ENCODE measurements at places on chromosomes 7 and 10.

DNA sequence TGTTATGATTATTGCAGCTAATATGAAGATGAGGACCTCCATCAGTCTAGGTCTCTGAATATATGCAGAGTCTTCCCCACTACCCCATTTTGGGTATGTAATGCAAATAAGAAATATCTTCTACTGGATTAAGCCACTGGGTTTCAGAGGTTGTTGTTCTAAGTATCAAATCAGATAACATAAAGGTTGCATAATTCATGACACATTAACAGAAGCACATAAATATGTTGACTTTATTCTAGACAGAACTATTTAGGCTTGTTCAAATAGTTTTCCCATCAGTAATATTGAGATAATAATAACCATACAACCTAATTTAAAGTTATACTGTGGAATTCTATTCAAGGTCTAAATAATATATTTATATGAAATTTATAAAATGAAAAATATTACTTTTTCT, 157.1 kb downstream of the ETV1 start:
- DNase-seq: no peak

- DNase-seq: no peak
These were observed 52.3 kb upstream of the ANTXRL start for GRCh38 chr10:46234431-46235060.

GRCh38 chr10:27252267-27253000, 11.8 kb upstream of the ACBD5 start:
- DNase-seq: peak; percentile 64

GRCh38 chr7:131537571-131537978, 18.9 kb downstream of the PODXL start:
- no peak for DNase-seq

GRCh38 chr10:50544095-50544856, 79.5 kb downstream of the SGMS1 start:
- DNase-seq: no peak

- no peak for DNase-seq
These were observed 81.7 kb downstream of the RNF32 start for GRCh38 chr7:156722043-156722826.

DNA sequence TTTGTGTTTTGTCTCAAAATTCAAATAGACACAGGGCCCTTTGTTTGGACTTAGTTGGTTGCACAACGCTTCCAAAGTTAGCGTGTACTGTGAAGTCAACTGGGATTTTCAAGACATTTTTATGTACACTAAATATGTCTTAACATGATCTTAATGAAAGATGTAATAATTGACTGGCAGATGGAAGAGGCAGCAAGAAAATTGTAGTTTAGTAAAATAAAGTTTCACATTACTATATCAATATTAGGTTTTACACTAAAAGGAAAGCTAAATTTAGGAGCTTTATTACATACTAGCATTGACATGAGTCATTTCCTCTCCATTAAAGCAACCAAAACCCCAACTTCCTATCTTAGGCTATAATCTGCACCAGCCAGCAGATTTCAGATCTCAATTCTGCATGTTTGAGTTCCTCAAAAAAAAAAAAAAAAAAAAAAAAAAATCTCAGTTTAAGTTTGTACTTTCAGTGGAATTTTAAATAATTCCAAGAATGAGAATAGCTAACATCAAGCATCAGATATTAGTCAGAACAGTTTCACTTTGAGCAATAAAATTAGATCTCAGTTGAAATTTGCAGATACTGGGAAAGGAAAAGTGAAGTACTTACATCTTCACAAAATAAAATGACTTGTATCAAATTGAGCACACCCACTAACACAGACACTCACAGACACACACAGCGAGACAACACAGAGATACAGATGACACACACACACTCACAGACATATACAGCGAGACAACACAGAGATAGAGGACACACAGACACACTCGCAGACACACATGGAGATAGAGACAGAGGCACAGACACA, 346.6 kb upstream of the KLF6 start:
- no peak for DNase-seq

GRCh38 chr10:909831-910230, 21.7 kb downstream of the LARP4B start:
- DNase-seq: no peak

DNA sequence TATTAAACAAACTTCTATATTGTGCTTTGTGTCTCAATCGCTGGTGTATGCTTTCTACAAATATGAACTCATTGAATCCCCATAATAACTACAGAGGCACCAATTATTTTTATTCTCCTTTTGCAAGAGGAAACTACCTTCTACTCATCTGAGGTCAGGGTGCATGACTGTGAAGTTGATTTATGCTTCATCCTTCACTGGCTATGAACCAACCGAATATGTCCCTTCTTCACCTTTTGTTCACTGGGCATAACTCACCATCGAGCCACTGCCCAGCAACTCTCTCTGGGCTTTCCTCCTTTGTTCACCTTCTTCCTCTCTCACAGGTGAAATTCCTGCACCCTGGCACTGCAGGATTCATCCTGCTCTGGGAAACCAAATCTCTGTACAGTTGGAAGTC, 61.3 kb upstream of the PFKP start:
- no peak for DNase-seq

GRCh38 chr7:43522406-43523156, 60.3 kb upstream of the STK17A start:
- DNase-seq: no peak

DNA sequence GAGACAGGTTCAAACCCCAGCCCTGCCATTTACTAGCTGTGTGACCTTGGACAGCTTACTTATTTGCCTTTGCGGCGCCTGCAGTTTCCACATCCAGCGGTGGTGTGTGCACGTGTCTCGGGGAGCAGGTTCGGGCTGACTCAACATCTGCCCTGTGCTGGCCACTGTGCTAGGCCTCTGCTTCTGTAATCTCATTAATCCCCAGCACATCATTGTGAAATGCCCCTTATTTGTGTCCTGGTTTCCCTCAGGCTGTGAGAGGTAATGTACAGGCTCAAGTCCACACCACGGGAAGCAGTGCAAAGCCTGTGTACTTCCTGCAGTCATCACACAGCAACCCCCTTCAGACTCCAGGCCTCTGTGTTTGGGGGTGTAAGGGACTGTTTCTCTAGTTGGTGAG, 285.7 kb downstream of the RPS24 start:
- DNase-seq: no peak

DNA sequence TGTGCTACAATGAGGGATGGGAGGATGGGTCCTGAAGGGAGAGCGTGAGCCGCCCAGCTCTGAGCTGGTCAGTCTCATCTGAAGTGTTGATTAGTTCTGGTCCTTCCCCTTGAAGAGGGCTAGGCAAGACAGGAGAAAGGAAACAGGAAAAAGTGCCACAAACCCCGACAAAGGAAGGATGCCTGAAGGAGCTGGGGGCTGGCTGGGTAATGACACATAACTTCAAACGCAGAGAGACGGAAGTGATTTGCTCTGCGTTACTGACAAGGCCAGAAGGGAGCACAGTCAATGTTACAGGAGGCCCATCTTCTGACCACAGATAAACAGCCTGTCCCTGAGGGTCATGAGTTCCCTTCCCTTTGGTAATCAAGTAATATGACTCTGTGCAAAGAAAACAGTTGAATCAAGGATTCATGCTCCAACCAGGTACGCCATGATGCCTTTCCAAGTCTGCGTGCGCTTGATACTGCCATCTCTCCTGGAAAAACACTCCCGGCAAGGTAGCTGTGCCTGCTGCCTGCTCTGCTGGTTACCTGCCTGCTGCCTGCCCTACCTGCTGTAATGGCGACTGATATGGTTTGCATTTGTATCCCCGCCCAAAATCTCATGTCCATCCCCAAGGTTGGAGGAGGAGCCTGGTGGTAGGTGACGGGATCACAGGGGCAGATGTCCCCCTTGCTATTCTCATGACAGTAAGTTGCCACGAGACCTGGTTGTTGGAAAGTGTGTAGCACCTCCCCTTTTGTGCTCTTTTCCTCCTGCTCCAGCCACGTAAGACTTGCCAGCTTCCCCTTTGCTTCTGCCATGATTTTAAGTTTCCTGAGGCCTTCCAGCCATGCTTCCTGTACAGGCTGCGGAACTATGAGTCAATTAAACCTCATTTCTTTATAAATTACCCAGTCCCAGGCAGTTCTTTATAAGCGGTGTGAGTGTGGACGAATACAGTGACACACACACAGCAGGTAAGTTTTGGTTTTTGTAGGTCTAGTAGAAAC, 57.9 kb downstream of the GRB10 start:
- no peak for DNase-seq

DNA sequence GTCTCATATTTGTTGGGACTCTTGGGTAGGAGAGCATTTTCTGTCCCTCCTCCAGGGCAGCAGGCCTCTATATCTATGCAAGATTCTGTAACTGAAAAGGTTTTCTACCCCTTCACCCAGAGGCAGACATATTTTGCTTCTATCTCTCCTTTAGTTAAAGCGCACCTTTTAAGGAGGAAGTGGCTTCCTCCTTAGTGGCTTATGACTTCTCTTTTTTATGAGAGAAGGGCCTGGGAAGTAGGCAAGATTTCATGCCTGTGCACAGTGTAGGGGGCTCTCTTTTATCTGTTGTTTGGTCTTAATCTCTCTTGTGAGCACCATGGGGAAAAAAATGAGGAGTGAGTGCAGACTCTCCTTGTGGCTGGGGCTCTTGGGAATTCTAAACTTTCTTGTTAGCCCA, 122.1 kb downstream of the LRMDA start:
- no peak for DNase-seq

DNA sequence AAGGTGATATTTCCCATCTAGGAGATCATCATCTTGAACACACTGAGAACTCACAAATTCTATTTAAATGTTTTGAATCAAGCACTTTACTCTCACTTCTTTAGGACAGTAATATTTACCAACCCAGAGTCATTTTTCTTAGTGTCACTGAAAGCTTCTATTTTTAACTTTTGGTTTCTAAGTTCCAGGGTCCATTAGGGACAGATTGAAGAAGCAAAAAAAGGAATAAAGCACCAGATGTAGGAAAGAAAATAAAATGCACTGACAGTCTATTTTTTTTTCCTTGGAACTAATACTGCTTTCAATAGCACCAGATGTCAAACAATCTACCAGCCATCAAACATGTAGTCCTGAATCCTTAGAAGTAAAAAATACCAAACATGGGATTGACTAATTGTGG, 526.7 kb upstream of the LRRN3 start:
- DNase-seq: no peak

- DNase-seq: no peak
These were observed 43.2 kb downstream of the CCNY start for GRCh38 chr10:35379226-35380137.

DNA sequence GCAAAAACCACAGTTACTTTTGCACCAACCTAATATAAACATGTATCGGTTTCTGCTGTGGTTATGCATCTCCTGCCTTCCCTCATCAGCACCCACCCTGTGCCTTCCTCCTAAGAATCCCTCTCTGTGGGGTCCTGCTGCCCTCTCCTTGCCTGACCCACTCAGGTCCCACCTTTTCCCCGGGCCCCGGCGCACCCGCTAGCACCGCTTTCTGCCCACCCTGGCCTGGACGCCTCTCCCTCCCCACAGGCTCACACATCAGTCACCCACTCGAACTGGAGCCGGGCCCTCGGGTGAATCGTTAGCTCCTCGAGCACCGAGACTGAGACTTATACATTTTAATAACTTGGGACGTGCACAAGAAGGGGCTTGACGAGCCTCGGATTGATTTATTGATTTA, 110.5 kb downstream of the ADARB2 start:
- DNase-seq: no peak

GRCh38 chr7:32335107-32335506, 155.1 kb downstream of the LSM5 start:
- DNase-seq: no peak

- DNase-seq: no peak
These were observed 25.6 kb upstream of the ERCC6 start for GRCh38 chr10:49564461-49565009.

DNA sequence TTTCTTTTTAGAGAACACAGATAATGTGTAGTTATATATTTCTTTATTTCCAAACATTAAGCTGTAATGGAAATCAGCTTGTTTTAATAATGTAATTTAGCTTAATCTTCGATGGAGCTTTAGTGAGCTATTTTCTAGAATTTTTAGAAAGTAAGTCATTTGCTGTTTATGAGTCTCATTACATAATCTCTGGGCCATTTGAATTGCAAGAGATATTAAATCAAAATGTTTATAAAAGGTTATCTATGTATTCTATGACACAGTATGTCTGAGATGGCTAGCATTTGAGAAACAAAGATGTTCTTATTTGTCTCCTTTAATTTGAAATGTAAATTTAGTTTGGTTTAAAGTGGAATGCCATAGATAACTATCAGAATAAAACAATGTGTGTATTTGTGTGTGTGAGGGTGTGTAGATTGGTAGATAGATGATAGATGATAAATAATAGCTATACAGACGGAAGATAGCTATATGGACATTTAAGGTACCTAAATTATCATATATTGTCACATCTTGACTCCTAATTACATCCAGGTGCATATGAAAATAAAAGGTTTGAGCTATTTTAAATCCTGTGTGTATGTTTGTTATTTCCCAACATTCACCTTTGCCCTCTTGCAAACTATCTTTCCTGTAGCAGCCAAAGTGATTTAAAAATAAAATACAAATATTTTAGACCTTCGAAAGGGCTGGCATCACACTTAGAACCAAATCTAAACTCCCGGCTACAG, 478.0 kb upstream of the KLF6 start:
- DNase-seq: no peak

- DNase-seq: no peak
These were observed 154.1 kb downstream of the LHFPL3 start for GRCh38 chr7:104482362-104483037.

DNA sequence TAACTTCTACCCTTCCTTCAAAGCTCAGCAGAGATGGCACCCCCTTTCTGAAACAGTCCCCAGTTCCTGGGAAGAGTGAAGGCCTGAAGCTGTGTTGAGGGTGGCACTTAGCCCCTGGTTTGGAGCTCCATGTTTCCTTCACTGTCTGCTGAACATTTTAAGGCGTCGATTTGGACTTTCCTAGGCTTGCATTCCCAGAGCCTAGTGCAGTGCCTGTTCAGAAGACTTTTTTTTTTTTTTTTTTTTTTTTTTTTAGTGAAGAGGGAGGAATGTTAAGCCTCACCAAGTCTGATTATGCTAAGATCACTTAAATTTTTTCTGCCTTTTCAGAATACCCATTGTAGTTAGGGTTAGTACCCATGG, 97.0 kb downstream of the PFKFB3 start:
- no peak for DNase-seq

- no peak for DNase-seq
These were observed 62.2 kb downstream of the XPNPEP1 start for GRCh38 chr10:109861081-109861480.

- DNase-seq: no peak
These were observed 2.4 kb downstream of the GPR158 start for GRCh38 chr10:25177093-25177753.

DNA sequence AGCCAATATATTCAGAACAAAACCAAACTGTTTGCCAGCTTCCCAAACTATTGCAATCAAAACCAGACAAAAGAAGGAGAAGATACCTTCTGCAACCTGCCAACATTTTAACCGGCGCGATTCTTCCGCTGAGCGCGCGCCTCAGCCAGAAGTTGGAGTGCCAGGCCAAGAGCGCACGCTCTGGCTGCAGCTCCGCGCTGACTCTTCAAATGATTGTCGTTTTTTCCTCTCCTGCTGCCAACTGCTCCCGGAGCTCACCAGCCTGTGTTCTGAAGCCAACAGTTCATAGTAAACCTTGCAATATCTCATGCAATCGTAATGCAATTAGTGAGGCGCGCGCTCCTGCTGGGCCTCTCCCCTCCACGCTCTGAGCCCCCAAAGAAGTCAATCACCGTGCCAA, 259.7 kb upstream of the MGMT start:
- no peak for DNase-seq

GRCh38 chr7:157612664-157613561, 276.1 kb downstream of the DNAJB6 start:
- DNase-seq: peak; percentile 26

GRCh38 chr10:112628951-112629609, 182.1 kb downstream of the VTI1A start:
- no peak for DNase-seq

Measured in activated naive CD4-positive, alpha-beta T cell (primary cell).